ENCODE measurements at places on chromosomes 2 and 18. TPM values are rescaled to one million over a fixed set of nuclear protein-coding genes. Genes with fewer than 3 reads are reported as not detected.

The KIF1A gene
- not detected for total RNA-seq

DNA sequence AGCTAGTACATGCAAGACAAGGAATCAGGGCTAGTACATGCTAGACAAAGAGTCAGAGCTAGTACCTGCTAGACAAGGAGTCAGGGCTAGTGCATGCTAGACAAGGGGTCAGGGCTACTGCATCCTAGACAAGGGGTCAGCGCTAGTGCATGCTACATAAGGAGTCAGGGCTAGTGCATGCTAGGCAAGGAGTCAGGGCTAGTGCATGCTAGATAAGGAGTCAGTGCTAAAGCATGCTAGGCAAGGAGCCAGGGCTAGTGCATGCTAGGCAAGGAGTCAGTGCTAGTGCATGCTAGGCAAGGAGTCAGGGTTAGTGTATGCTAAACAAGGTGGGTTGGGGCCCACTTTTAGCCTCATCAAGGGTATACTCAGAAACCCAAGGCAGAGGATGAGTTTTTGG lies 90.1 kb upstream of the FAM136A start:
- no peak for DNase-seq

DNA sequence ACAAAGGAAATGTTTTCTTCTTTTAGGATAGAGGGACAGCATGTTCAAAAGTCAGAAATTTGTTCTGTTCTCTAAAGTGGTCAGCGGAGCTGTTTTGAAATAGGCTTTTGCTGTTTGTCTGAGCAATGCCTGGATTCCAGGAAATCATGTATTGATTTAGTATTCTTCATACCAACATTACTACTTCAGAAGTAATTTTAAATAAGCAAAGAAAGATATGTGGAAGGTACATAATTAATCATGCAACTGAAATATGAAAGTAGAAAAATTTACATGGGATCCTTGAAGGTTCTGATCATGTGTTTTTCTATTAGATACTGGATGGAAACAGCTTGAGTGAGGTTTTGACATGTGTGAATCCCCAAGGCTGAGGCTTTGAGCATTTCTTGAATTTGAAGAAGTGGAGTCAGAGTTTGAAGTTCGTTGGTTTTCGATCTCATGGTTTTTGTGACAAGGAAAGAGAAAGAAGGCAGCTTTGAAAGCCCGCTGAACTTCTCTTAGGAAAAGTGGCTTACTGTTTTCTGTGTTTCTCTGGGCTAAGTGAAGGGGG lies 220.0 kb downstream of the LDLRAD4 start:
- DNase-seq = no peak

The POTEJ gene
- not detected for total RNA-seq

DNA sequence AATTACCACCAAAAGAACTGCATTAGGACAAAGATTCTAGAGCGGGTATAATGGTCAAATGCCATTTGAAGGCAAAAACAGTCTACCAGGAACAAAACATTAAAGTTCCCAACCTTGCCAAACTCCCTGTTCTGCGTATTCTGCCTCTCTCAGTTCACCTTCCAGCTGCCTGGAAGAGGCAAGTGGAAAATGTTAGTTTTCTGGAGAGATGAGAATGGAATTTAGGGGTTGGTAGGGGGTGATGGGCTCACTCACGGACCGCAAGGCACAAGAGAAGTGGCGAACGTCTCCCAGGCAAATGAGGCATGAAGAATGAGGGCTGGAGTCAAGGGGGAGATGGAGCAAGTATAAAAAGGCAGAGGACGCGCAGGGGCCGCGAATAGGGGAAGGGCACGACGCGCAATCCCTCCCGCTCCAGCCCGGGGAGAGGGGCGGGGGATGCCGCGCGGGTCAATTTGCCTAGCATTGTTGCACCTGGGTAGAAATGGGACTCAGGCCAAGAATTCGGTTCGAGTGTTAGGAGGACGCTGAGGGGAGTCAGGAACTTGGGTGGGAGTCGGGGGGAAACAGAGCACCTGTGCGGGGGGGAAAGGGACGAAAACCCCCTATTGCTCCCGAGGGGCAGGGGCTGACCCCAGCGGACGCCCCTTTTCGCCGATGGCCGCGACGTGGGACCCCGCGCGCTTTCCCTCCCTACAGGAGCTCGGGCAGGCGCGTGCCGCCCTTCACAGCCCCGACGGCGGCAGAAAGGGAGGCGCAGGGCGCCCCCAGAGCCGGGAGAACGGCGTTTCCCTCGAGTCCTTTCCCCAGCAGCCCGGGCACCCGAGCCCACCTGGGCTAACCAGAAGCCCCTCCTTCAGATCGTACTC lies 573 bp downstream of the PAIP2B start:
- DNase-seq = no peak

GRCh38 chr2:47842846-47843245 lies 59.9 kb downstream of the MSH6 start:
- peak; percentile 11 for DNase-seq

DNA sequence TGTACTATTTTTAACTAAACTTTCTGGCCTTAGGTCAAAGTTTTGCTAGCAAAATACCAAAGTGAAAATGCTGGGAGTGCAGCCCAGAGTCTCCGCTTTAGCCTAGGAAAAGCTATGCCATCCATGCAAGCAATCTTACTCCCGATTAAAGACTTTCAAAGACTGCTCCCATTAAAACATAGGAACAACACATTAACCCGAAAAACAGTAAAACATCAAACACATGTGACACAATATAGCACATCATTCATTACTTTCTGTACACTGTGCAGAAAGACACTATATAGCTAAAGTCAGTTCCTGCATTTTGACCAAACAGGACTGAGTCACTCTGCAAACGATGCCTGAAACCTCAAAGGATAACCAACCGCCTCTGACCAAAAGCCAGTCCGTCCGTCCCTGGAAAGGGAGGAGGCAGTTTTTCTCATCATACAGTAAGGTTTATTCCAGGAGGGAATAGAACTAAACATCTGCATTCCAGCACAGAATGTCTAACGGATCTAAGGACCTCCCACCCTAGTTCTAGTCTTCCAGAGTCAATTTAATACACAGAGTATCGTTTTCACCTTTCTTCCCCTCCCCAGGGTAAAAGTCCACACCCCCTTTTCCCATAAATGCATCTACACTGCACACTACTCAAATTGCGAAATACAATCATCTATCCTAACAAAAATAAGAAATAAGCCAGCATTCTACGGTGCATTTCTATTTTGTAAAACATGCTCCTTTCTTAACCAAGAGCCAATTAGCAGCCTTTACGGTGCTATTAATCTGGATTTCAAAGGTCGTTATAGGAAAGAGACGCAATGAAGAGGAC lies 1.7 kb downstream of the ROCK2 start:
- peak; percentile 84 for DNase-seq

DNA sequence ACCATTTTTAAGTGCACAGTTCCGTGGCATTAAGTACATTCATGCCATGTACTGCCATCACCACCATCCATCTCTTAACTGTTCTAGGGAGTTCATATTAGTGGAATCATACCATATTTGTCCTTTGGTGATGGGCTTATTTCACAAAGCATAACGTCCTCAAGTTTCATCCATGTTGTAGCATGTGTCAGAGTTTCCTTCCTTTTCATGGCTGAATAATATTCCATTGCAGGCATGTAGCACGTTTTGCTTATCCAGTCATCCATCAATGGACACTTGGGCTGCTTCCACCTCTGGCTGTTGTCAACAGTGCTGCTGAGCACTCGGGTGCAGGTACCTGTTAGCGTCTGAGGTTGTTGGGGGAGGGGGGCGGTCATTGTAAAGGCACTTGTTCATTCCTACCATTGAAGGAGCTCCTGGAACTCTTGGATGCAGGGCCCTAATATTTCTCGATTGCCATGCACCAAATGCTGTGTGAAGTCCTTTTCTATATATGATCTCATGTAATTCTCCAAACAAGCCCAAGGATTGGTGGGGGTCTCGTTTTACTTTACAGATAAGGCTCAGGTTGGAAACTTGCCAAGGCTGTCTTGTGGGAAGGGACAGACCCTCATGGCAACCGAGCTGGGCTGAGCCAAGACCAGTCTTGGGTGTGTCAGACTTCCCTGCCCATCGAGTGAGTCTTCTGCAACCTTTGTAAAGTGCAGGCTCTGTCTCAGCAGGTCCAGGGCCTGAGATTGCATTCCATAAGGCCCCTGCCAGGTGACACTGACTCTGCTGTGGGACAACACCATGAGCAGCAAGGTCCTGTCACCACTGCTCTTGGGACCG lies 42.9 kb upstream of the SH3RF3 start:
- no peak for DNase-seq

The ANKRD62 gene
- total RNA-seq = not detected

- DNase-seq = peak; percentile 76
Observed at GRCh38 chr18:54958704-54959625, at the start of gene CCDC68. Gene CCDC68 (minus strand): TSS chr18:54959461. CDS start chr18:54942791, 16,670 bp downstream.

The TMEM37 gene
- 1.3 TPM for total RNA-seq

The SERPINB12 gene
- not detected for total RNA-seq

The FIGN gene
- total RNA-seq = 1.6 TPM

DNA sequence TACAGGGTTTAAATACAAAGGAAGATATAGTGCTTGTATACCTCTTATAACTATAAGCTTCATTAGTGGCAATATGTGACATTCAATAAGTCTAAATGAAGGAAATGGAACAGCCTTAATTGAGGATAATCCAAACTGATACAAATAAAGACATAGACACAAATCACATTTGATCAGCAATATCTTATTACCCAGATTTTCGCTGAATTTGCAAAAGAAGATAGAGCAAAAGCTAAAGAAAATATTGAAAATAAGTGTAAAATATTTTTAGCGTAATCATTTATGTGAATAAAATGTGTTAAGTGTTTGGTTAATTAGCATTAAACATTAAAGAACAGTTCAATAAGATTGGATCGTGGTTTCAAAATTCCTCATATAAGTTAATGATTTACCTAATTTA lies 51.2 kb downstream of the CCDC148 start:
- no peak for DNase-seq

- DNase-seq = peak; percentile 51
Observed at GRCh38 chr2:96888072-96889011, 18.5 kb upstream of the SEMA4C start.

DNA sequence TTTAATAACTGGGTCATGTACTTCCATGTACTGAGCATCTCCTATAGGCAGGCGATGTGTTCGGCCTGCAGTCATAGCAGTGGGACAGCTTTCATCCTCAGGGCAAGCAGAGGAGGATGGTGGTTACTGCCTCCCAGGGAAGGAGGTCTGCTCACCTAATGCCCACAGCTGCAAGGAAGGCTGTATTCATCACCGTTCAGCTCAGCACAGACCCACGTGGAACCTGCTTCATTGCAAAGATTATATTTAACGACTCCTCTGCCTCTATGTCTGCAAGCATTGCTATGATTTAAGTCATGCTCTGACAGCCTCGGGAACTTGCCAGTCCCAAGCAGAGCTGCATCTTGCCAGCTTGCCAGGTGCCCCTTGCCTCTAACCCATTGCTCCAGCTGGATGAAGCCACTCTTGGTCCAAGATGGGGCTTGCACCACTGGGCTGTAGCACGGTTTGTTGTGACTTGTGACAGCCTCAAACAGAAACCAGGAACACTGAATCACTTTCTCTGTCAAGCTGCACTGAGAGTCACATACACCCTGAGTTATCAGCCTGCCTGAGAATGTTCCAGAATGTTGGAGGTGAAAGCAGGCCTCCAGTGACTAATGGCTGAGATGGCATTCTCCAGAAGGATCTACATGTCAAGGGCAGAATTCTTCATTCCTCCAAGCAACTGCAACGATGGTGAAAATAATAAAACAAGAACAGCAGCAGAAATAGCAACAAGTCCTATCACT lies 651.1 kb upstream of the ID2 start:
- peak; percentile 2 for DNase-seq

DNA sequence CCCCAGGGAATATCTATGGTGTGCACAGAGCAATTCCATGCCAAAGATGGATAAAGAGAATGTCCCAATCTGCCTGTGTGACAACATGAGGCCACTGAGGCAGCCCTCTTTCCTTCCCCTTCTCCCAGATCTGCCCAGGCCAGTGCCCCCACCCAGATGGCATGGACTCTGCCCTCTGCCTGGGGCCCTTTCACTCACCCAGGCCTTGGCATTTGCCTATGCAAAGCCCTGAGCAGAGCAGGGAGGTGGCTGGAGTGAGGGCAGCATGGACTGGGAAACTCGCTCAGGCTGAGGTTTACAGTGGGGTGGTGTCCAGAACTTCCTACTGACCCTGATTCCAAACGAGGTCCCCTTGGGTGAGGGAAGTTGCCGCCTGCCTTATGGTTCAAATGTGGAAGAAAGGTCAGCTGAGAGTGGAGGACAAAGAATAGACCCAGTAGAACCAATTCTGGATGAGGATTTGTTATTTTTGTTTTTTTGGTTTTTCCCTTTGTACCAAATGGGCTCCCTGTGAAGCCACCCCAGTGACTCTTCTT lies 8.9 kb downstream of the SH2D6 start:
- no peak for DNase-seq

DNA sequence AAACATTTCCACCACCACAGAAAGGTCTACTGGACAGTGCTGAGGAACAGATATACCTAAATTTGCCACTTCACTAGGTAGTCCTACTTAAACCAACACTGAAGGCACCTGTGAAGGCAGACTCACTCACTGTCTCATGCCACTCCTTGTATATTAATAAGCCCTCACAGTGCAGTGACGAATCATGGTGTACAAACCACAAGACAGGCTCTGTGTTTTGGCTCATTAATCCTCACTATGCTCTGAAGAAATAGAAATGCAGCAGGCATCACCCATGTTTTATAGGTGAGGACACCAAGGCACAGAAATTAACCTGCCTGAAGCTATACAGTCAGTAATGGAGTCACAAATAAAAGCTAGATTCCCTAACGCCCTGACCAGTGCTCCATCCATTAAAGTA lies 44.3 kb downstream of the BARD1 start:
- DNase-seq = no peak

The UGT1A9 gene
- not detected for total RNA-seq

The FAM237A gene
- total RNA-seq = not detected

The COL3A1 gene
- total RNA-seq = 3,024 TPM

The STAM2 gene
- 51.4 TPM for total RNA-seq

DNA sequence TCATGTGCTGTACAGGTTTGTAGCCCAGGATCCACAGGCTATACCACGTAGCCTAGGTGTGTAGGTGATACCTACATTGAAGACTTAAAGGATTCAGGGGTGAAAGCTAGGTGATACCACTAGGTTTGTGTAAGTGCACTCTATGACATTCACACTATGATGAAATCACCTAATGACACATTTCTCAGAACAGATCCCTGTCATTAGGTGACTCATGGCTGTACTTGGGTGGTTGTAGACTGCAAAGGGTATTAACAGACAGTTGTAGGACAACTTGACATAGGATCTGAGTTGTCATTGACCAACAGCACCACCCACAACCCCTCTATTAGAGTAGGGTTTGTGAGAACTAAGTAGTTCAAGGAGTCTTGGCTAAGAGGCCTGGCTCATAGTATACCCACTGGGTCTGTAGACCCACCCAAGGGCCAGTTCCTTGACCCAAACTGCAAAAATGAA lies 27.7 kb upstream of the SMCHD1 start:
- no peak for DNase-seq

DNA sequence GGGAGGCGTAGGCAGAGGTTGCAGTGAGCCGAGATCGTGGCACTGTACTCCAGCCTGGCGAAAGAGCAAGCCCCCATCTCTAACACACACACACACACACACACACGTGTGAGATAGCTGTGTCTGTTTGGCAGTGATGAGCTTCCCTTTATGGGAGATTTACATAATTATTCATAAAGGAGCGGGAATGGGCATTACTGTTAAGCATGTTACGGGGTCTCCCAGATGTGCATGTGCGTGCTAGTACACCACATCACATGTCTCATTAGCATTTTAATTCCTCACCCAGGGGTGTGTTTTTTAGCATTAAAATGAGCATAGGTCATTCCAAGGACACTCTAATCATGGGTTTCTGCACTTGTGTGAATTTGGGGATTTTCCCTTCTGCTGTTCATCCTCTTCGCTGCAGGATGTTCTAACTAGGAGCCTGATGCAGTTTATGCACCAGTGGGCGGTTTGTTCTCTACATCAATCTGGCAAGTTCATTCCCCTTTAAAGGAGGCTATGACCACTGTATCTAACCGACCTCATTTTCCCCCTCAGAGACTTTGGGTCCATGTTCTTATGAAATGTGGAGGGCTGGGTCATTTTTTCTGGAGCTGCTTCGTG lies 1.0 kb upstream of the FAM178B start:
- no peak for DNase-seq

Measured in fibroblast of villous mesenchyme (primary cell).